ENCODE measurements at places on chromosomes 4 and X. TPM values are rescaled to one million over a fixed set of nuclear protein-coding genes. Genes with fewer than 3 reads are reported as not detected.

Gene ADH4
- total RNA-seq = not detected

Gene ZNF711
- total RNA-seq = 6.4 TPM

Gene GABRB1
- 1.5 TPM for total RNA-seq

Gene CCDC120
- 4.1 TPM for total RNA-seq

Gene SLC9A7
- total RNA-seq = 0.51 TPM

Gene XG
- total RNA-seq = not detected

Gene SPIN2A
- not detected for total RNA-seq

Gene SCRG1
- 4.1 TPM for total RNA-seq

Gene NAT8L
- not detected for total RNA-seq

GRCh38 chr4:13081830-13082229 is 402.3 kb downstream of the RAB28 start:
- H3K27ac ChIP-seq = no peak overlapping the region
- H3K36me3 ChIP-seq = no peaks in the 10 kb centered on the region
- no peaks in the 10 kb centered on the region for H3K27me3 ChIP-seq
- H3K4me1 ChIP-seq = no peaks in the 10 kb centered on the region
- DNase-seq = no peak
- no peak overlapping the region for H3K4me3 ChIP-seq

- DNase-seq = no peak
- H3K4me3 ChIP-seq = no peak overlapping the region
- H3K27me3 ChIP-seq = no peaks in the 10 kb centered on the region
Measured at GRCh38 chr4:99149426-99150019, 5.4 kb upstream of the ADH4 start.

DNA sequence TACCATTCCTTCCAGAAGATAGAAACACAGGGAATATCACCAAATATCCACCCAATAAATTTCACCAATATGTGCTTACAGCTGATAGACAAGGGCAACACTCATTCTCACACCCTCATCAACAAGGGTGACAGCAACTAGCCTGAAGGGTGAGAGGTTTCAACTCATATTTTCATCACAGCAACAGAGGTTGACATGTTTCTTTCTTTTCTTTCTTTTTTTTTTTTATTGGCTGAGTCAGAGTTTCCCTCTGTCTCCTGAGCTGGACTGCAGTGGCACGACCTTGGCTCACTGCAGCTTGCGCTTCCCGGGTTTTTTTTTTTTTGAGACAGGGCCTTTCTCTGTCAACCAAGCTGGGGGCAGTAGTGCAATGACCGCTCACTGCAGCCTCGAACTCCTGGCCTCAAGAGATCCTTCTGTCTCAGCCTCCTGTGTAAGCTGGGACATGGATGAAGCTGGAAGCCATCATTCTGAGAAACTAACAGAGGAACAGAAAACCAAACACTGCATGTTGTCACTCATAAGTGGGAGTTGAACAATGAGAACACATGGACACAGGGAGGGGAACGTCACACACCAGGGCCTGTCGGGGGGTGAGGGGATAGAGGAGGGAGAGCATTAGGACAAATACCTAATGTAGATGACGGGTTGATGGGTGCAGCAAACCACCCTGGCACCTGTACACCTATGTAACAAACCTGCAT is 27.5 kb upstream of the ASMTL start:
- no peak overlapping the region for H3K27ac ChIP-seq
- no peaks in the 10 kb centered on the region for H3K4me1 ChIP-seq
- H3K36me3 ChIP-seq = no peaks in the 10 kb centered on the region
- DNase-seq = no peak

- no peaks in the 10 kb centered on the region for H3K36me3 ChIP-seq
- H3K4me1 ChIP-seq = no peaks in the 10 kb centered on the region
- H3K4me3 ChIP-seq = no peak overlapping the region
- no peaks in the 10 kb centered on the region for H3K27me3 ChIP-seq
- H3K27ac ChIP-seq = no peak overlapping the region
Measured at GRCh38 chr4:184596044-184596616, 53.1 kb downstream of the CASP3 start.

DNA sequence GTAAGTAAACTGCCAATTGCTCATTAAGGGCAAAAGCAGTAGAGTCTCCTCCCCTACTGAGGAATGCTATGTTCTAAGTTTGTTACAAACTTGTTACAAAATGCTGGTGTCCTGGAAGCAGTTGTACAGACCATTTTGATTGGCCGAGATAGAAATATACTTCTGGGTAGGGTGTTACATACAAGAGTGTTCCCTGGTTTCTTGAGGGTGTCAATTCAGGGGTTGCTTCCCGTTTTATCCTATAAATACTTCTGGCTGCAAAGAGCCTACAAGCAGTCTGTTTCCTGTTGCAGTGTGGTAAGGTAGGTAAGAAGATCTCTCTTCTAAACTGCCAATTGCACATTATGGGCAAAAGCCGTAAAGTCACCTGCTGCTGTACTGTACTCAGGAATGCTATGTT is 5.7 kb downstream of the TRPC5OS start:
- no peaks in the 10 kb centered on the region for H3K4me1 ChIP-seq
- no peaks in the 10 kb centered on the region for H3K36me3 ChIP-seq
- H3K27ac ChIP-seq = no peak overlapping the region
- no peak overlapping the region for H3K4me3 ChIP-seq
- no peak for DNase-seq

GRCh38 chr4:125787707-125788106 is 473.0 kb downstream of the FAT4 start:
- no peaks in the 10 kb centered on the region for H3K4me1 ChIP-seq
- DNase-seq = no peak
- H3K27me3 ChIP-seq = no peaks in the 10 kb centered on the region
- H3K4me3 ChIP-seq = no peak overlapping the region

GRCh38 chrX:97234471-97235081 is 350.9 kb downstream of the RPA4 start:
- H3K27me3 ChIP-seq = no peaks in the 10 kb centered on the region
- no peak overlapping the region for H3K27ac ChIP-seq
- H3K4me1 ChIP-seq = no peaks in the 10 kb centered on the region
- DNase-seq = no peak

GRCh38 chrX:70613295-70613694 is 168.7 kb downstream of the DLG3 start:
- no peak for DNase-seq
- H3K36me3 ChIP-seq = no peaks in the 10 kb centered on the region
- H3K27ac ChIP-seq = no peak overlapping the region
- no peak overlapping the region for H3K4me3 ChIP-seq
- no peaks in the 10 kb centered on the region for H3K4me1 ChIP-seq

DNA sequence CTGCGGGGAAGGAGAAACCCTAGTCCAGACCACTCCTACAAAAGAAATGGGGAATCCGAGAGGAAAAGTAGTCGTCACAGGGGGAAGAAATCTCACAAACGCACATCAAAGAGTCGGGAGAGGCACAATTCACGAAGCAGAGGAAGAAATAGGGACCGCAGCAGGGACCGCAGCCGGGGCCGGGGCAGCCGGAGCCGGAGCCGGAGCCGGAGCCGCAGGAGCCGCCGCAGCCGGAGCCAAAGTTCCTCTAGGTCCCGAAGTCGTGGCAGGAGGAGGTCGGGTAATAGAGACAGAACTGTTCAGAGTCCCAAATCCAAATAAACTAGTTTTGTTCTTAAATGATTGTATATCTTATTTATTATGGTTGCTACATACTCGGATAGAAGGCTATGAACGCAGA is 31.7 kb downstream of the AP1S2 start:
- no peaks in the 10 kb centered on the region for H3K36me3 ChIP-seq
- H3K4me3 ChIP-seq = no peak overlapping the region
- no peaks in the 10 kb centered on the region for H3K4me1 ChIP-seq
- H3K27me3 ChIP-seq = no peaks in the 10 kb centered on the region
- H3K27ac ChIP-seq = no peak overlapping the region

DNA sequence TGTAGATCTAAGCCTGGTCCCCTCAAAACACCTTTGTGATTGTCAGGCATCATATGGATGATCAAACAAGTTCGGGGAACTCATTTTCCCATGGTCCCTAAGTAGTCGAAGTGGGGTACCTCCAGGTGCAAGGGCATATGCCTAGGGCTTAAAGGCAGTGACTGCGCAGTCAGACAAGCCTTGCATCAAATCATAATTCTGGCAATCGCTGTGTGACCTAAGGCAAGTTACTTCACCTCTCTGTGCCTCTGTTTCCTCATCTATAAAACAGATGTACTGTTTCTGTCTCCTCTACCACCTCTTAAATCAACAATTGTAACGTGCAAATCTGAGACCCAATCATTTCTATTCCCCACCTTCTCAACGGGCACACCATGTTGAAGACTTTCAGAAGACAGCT is 1.8 kb downstream of the CD99L2 start:
- DNase-seq = no peak
- H3K36me3 ChIP-seq = no peaks in the 10 kb centered on the region
- H3K27me3 ChIP-seq = no peaks in the 10 kb centered on the region
- no peak overlapping the region for H3K4me3 ChIP-seq
- H3K4me1 ChIP-seq = no peaks in the 10 kb centered on the region
- no peak overlapping the region for H3K27ac ChIP-seq

- no peaks in the 10 kb centered on the region for H3K27me3 ChIP-seq
- no peaks in the 10 kb centered on the region for H3K36me3 ChIP-seq
- no peaks in the 10 kb centered on the region for H3K4me1 ChIP-seq
Measured at GRCh38 chr4:40038977-40039376, 17.7 kb upstream of the N4BP2 start.

DNA sequence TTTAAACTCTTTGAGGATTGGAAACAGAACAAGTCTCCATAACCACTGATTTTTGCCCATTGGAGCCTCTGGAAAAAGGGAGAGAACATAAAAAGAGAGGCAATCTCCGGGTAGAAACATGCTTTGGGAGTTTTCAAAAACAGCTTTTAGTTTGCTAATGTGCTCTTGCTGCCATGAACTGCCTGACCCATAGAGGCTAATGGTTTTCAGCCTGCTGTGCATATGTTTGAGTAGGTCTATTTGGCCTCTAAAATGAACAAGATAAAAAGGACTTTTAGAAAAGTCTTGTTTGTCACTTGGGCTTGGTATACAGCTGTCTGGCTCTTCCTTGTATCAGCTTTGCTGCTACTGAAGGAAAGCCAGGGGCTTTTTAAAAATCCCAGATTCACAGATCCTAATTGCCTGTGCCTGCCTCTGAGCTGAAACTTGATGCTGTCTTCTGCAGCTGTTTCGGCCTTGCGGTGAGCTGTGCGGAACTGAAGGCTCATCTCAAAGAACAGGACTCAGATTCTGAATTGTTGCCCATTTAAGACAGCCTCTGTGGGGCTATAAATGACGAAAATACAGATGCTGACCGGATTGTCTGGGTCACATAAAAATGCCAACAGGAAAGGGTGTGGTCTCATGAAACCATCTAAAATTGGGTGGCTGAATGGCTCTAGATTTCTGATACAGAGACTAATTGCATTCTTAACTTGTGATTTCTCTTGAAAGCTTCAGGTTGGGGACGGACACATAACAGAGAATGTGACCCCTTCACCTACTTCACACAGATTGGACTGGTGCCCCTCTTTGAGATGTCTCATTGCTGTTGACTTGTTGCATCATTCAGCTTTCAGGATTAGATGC is 18.4 kb upstream of the ZNF41 start:
- no peak for DNase-seq
- no peaks in the 10 kb centered on the region for H3K36me3 ChIP-seq
- peaks cover 3% of the 10 kb centered on the region for H3K27me3 ChIP-seq
- no peak overlapping the region for H3K4me3 ChIP-seq
- no peak overlapping the region for H3K27ac ChIP-seq

DNA sequence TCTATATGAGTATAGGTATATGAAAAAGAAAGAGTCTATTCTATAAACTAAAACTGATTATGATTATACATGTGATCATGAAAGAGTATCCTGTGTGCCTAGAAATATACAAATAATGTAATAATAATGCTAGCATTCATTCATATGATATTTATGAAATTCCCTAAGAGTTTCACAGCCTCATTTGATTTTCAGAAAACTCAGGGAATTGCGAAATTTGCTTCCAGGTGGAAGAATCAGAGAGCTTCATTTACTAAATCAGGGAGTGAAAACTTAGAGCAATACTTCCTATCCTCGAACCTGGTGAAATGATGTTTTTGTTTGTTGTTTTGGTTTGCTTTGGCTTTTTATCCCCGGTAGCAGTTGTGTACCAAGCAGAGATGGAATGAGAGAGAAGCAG is 1105.7 kb upstream of the SLIT2 start:
- no peaks in the 10 kb centered on the region for H3K36me3 ChIP-seq
- no peaks in the 10 kb centered on the region for H3K27me3 ChIP-seq
- H3K4me3 ChIP-seq = no peak overlapping the region
- H3K27ac ChIP-seq = no peak overlapping the region
- H3K4me1 ChIP-seq = no peaks in the 10 kb centered on the region
- DNase-seq = no peak

- H3K27ac ChIP-seq = peak overlapping the region; percentile 46
- H3K4me3 ChIP-seq = peak overlapping the region; percentile 60
- H3K36me3 ChIP-seq = no peaks in the 10 kb centered on the region
- no peaks in the 10 kb centered on the region for H3K27me3 ChIP-seq
- DNase-seq = peak; percentile 49
- H3K4me1 ChIP-seq = no peaks in the 10 kb centered on the region
Measured at GRCh38 chrX:102745857-102746584, 25.5 kb downstream of the GPRASP3 start.

DNA sequence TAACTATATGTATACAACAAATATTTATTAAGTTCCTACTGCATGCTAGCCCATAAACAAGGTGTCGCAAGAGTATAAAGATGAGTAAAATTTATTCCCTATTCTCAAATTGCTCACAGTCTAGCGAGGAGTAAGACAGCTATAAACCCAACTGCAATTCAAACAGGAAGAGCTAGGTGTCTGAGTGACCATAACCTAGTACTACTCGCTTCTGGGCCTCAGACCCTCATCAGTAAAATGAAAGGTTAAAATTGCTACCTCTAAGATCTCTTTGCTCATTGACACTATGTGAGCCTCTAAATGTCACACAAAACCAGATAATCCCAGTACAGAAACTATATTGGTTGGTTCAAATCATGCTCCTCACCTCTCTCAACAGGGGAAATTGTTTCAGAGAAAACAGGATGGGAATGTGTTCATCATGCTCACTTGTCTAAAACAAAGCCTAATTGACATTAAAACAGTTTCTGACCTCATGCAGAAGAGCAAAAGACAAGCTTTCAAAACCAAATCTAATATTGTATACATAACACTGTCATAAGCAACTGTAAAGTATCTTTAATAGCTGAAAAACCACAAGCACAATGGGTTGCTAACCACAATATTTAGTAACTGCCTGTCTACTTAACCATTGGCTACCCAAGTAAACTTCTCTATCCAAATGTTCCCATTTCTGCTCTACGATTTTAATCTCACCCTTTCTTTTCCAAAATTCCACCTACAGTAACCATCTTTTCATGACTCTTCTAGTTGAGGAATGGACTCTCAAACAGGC is 264.6 kb upstream of the FMR1 start:
- no peaks in the 10 kb centered on the region for H3K27me3 ChIP-seq
- no peak overlapping the region for H3K4me3 ChIP-seq
- H3K4me1 ChIP-seq = no peaks in the 10 kb centered on the region
- H3K36me3 ChIP-seq = no peaks in the 10 kb centered on the region

GRCh38 chr4:114040319-114041116 is 61.1 kb upstream of the ARSJ start:
- DNase-seq = no peak
- no peaks in the 10 kb centered on the region for H3K27me3 ChIP-seq
- no peak overlapping the region for H3K27ac ChIP-seq
- no peak overlapping the region for H3K4me3 ChIP-seq

DNA sequence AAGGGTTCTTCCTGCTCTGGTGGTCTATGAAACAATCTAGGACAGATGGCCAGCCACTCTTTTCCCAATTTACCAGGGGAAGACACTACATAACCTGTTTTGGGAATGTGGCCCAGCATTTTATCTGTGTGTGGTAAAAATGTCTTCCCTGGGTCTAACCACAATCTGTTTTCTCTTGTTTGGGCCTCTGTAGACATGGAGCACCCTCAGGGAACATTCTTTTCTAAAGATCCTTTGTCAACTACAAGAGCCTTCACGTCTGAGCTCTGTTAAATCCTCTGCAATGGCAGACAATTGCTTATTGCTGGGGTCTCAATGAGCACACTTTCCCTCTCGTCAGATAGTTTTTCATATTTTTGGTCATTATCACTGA is 35.5 kb downstream of the PLAC1 start:
- no peak overlapping the region for H3K4me3 ChIP-seq
- no peak overlapping the region for H3K27ac ChIP-seq
- H3K27me3 ChIP-seq = no peaks in the 10 kb centered on the region
